Vagina (tissue), 2 donors: ENCODE measurements at places on chromosomes 6 and 20.

- no peak for DNase-seq
Measured at GRCh38 chr6:170165085-170165470, 125.8 kb downstream of the DLL1 start.

GRCh38 chr20:6663104-6663503, 104.4 kb upstream of the BMP2 start:
- DNase-seq = no peak

- no peak for DNase-seq
Measured at GRCh38 chr20:25685276-25686080, 11.2 kb downstream of the ZNF337 start.

GRCh38 chr6:15527838-15528617, 134.8 kb downstream of the DTNBP1 start:
- DNase-seq = no peak
